Left ventricle myocardium inferior (tissue), 1 donor: ENCODE measurements at places on chromosomes 2 and 18.

- DNase-seq: no peak
Observed at GRCh38 chr18:33579349-33580215, 1.6 kb downstream of the ASXL3 start.

DNA sequence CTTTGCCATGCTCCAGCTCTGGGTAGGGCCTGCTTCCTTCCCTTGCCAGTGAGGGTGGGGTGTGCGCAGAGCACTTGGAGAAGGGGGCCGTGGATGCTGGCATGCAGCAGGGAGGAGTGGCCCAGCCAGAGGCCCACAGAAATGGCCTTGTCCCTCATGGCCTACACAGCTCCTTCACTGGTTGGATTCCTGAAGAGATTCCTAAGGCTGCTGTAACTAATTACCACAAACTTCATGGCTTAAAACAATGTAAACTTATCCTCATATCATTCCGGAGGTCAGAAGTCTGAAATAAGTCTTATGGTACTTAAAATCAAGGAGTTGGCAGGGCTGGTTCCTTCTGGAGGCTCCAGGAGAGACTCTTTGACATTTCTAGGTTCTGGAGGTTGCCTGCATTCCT lies 195.2 kb downstream of the GLI2 start:
- DNase-seq: no peak

DNA sequence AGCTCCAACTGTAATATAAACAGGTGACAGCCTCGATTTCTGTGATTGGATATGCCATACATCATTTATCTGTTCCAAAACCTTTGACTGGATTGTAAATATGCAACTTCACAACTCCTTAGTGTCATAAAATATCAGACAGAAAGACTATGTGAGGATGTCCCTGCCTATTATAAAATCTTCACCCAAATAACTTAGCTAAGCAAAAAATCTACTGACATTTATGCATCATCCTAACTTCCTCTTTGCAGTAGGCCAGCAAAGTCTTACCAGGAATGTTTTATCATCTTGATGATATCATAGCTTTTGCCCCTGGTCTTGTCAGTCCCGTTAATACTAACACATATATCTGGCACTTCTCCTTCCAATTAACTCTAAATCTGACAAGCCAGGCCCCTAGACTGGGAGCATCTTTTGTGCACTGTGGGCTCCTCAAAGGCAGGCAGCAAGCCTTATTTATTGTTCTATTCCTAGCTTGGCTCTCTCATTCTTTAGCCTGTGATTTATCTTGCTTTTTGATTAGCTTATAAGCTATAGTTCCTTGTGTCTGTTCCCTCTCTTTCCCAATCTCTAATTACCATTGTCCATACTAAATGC lies 356.5 kb upstream of the HNMT start:
- no peak for DNase-seq

GRCh38 chr18:32763293-32763692 lies 9.5 kb downstream of the KLHL14 start:
- no peak for DNase-seq

- no peak for DNase-seq
Observed at GRCh38 chr2:12109363-12110017, 363.1 kb downstream of the LPIN1 start.

DNA sequence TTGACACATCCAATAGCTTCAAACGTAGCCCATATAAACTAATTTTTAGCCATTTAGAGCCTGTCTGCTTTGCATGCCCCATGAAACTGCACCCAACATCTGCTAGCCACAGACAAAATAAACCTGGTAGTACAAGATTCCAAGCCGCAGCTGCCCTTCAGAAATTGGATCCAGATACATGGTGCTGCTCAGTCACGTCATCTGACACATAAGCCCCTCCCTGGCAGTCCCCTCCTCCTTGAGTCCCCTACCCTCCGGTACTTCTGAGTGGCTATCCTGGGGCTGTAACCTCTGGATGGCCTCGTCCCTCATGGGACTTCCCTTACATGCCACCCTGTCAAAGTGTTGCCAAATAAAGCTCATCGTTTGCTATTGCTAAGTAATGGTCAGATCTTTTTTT lies 33.8 kb downstream of the PROC start:
- DNase-seq: no peak

GRCh38 chr2:30444273-30444672 lies 2.8 kb upstream of the LCLAT1 start:
- DNase-seq: no peak

DNA sequence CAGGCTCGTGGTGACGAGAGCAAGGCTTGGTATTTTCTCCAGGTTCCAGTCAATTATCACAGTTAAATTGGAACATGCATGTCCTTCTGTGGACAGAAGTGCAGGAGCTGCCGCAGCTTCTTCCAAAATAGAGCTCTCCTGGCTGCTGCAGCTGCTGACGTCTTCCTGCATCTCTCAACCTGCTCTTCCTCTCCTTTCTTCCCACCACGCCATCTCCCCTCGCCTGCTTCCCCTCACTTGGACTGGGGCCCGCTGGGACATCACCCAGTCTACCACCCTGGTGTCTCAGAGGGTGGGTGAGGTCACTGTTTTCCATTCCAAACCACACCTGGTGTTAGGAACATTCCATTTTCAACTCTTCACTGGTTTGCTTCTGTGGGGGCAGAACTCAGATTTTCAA lies 41.4 kb downstream of the SPP2 start:
- no peak for DNase-seq

- DNase-seq: no peak
Observed at GRCh38 chr2:150282357-150282756, 205.1 kb downstream of the RND3 start.
